ENCODE measurements at places on chromosomes 2 and 18.

GRCh38 chr2:194332799-194333490, 1324.1 kb upstream of the SLC39A10 start:
- no peak for DNase-seq

DNA sequence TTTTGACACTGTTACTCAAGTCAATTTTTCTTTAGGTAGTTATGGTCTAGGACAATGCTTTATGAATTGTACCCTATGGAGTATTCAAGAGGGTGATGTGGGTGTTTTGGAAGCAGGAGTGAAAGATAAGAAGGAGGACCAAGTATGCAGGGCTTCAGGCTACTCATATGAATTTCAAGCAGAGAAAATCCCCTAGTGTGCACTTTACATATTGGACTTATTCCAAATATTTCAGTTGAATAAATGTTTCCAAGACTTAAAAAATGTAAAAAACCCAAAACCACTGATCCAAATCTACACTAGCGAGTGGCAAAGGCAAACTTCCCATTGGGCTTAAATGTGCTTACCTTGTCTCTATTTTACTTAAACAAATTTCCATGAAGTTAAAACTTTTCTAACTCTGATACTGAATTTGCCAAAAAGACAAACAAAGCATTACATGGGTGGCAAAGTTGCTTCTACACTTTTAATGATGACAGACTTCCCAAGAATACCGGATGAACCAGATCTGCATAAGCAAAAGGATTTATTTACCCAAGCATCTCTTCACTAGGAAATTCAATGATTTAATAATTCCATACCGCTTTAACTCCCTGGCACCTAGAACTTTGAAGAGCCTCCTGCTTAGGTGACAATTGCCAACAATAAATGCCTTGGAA, 1233.5 kb upstream of the NXPH2 start:
- no peak for DNase-seq

- DNase-seq: no peak
Measured at GRCh38 chr2:182422864-182423263, 4.0 kb downstream of the PDE1A start.

DNA sequence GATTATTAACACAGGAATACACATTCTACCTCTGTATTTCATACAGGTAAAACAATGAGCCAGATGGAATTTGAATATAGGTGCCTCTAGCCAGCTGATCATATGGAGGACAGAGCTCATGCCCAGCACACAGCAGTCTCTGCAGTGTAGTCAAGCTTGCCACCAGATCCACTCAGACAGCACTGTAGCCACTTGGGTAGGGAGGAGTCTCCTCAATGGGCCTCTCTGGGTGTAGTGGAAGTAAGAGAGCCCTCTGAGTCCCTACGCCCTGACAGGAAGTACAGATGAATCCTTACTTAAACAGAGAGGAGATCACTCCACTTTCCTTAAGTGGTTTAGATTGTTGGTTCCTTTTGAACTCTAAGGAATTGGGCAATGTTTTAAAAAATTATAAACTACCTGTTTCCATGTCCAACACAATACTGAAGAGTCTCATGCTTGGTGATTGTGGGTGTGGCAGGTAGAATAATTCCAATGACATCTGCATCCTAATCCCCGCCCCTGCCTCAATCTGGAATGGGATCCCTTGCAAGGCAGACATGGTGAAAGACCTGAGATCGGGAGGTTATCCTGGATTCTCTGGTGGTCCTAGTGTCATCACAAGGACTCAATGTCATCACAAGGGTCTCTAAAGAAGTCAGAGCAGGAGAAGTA, 23.0 kb upstream of the TMEM200C start:
- no peak for DNase-seq

DNA sequence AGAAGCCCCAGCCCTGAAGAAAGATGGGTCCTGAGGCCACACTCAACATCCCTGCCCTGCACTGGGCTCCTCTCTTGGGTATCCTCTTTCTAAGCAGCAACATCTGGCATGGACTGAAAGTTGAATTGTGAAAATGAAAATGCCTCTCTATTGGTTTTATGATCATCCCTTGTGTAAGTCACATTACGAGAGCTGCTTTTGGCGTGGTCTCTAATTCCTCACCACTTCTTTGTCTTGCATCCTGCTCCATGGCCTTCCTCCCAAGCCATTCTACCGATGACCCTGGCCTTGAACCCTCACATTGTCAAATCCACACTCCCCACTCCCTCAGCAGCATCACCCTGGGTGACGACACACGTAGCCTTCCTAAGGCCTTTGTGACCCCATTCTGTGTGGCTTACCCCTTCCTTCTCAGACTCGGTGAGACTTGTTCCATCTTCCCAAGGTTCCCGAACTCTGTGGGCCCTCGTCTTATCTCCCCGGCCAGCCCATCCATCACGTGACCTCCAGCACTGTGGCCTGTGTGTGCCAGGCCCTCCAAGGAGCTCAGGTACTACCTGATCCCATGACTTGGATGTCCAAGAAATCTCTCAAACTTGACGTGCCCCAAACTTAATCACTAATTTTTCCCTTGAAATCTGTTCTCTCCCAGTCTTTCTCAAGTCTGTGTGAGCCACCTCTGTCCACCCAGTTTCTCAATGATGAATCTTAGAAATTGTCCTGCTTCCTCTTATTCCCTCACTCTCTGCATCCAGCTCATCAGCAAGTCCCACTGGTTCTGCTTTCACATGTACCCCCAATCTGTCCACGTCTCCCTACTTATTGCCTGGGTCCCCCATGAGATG, 194.7 kb upstream of the HS6ST1 start:
- DNase-seq: no peak

DNA sequence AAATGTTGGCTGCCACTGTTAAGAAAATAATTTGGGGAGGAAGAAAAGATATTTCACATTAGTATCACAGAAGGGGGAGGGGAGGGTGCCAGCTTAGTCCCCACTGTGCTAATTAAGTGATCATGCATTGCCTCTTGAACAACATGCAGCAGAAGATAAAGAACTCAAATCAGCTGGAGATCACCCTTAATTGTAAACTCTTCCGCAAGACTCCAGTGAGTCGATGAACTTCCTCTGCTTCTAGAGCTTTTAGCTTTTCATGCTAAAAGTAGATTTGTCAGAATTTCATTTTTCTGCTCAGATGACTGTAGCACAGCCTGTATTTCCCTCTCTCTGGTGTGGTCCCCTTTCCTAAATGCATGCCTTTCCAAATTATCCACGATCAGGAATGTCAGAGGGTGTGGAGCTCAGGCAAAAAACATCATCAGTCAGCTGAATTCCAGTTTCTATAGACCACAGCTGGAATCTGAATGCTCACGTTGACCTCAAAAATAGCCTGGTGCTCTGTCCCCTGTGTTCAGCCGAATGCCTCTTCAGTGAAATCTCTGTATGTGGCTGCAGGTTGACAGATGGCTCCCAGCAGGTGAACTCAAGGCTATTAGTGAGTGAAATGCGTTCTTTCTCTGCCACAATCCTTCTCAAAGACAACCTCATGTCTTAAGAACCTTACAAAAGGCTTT, 156.8 kb upstream of the UNC80 start:
- DNase-seq: no peak

GRCh38 chr2:108907822-108908712, 81.0 kb downstream of the EDAR start:
- no peak for DNase-seq

GRCh38 chr2:176665086-176665485, 395.8 kb downstream of the MTX2 start:
- no peak for DNase-seq

DNA sequence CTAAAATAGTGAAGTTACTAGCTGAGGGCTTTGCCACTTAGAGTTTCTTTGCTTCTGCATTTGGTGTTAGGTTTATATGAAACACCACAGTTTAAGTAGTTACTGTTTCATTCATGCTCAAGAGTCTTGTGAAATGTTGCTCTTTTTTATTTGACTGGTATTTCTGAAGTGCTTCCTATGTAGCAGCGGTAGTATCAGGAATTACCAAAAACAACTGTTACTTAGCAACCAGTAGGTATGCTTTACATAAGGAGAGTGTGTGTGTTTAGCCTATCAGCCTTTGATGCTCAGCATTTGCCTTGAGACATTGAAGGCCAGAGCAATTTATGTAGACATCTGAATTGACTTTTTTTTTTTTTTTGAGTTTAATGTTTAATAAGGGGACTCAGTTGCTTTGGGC, 3.6 kb downstream of the DIS3L2 start:
- no peak for DNase-seq

GRCh38 chr2:144183727-144184126, 336.2 kb downstream of the ZEB2 start:
- no peak for DNase-seq

GRCh38 chr18:43367895-43368294, 90.6 kb upstream of the SYT4 start:
- DNase-seq: no peak

GRCh38 chr2:183267148-183267827, 143.0 kb downstream of the NUP35 start:
- DNase-seq: no peak

DNA sequence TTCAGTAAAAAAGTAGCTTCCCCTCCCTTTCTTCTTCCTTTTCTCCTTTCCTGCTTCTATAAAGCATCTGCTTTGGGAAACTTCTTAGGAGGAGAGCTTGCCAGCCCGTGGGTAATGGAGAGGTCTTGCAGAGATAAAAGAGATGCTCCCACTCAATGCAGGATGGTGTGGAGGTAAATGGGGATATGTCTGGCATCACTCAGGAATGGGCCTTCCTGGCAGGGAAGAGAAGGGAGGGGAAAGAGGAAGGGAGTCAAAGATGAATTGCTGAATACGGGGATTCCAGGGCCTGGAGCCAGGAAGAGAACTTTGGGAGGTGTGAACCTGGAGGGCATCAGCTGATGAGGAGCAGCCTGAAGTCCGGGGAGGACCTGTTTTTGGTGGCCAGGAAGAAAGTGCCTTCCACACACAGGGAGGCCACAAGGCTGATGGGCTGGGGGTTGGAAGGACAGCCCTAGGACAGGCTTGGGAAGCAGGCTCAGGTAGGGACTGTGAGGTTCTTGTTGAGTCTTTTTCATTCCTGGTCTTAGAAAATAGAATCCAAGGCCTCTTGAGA, 25.2 kb downstream of the IL1B start:
- DNase-seq: no peak

GRCh38 chr18:46097431-46097800, 680 bp downstream of the ATP5F1A start:
- DNase-seq: no peak

- DNase-seq: no peak
Measured at GRCh38 chr18:48215876-48216638, 193.1 kb downstream of the ZBTB7C start.

DNA sequence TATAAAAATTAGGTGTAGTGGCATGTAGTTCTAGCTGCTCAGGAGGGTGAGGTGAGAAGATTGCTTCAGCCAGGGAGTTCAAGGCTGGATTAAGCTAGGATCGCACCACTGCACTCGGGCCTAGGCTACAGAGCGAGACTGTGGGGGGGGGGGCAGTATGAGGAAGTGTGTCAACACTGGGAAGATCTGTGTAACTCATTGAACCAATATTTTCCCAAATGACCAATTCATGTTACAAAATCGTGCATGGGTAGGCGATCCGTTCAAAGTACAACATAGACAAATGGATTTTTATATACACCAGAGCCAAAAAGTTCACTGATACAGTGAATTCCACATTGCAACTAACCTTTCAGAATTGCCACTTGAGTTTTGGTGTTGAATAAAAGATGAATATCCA, 8.1 kb downstream of the SMAD4 start:
- no peak for DNase-seq

- no peak for DNase-seq
Measured at GRCh38 chr2:233486357-233486756, 80.2 kb downstream of the USP40 start.

GRCh38 chr2:238667008-238667407, 180.9 kb upstream of the TWIST2 start:
- DNase-seq: peak; percentile 35

DNA sequence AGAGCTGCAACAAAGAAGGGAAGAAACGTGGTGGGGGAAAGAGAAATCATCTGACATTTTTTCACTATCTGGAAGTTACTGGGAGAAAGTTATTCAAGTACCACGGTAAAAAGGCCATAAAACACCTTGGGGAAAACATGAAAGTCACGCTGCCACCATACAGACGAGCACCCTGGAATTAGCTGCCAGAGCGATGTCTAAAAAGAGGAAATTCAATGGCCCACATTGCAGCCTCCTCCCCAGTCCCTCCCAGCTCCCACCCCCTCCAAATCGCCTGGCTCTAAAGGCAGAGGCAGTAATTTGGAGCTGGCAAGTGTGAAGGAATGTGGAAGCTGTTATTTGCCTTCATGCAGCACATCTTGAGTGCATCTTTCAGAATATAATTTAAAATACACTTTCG, 192.0 kb downstream of the ALK start:
- no peak for DNase-seq

GRCh38 chr18:66749030-66749429, 145.1 kb upstream of the CDH19 start:
- DNase-seq: peak; percentile 30

- no peak for DNase-seq
Measured at GRCh38 chr2:234887195-234887594, 64.6 kb upstream of the SH3BP4 start.

- DNase-seq: peak; percentile 75
Measured at GRCh38 chr2:127149384-127149783, 42.4 kb upstream of the BIN1 start.

DNA sequence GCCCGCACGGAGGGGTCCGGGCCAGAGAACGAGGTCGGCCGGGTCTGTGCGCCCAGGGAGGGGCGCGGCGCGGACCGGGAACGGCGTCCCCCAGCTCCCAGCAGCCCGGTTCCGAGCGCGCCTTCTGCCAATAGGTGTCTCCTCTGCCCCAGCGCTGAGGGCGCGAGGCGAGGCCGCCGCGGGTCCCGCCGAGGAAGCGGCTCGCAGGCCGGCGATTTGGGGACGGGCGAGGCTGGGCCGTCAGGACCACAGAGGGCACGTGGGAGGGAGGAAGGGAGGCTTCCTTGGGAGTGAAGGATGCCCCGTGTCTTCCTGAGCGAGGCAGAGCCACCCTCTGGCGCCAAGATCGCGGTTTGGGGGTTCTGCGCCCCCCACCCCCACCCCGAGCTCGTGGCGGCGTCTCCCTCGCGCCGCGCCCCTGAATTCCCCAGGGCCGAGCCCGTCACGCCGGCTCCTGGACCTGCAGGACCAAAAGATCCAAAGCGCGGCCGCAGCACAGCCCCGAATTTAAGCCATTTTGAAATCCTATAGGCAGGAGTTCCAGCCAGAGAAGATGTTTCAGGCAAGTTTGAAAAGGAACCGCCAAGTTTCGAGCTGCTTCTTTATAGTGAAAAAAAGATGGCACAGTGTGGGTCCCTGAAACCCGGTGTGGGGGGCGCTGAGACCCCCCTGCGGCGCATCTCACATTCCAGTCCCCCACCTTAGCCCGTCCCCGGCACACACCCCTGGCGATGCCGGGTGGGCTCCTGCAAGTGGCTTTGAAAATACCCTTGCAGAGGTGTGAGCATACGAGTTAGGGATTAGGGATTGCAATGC, 909 bp downstream of the NFATC1 start:
- peak; percentile 45 for DNase-seq
